ENCODE measurements at places on chromosomes 3 and 15.

DNA sequence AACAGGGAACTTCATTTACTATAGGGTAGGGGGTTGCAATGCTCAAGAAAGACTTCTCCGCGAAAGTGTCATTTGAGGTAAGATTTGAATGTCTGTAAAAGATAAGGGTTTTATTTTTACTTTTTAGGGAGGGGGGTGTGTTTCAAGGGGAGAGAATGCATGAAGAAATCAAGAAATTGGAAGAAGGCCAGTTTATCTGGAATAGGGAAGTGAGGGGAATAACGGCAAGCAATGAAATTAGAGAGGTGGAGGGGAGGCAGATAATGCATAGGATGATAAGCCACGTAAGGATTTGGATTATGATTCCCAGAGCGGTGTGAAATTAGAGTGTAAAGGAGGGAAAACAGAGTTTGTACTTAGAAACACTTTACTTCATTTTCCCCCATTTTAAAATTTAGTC lies 63.0 kb upstream of the MB21D2 start:
- no peak for DNase-seq

DNA sequence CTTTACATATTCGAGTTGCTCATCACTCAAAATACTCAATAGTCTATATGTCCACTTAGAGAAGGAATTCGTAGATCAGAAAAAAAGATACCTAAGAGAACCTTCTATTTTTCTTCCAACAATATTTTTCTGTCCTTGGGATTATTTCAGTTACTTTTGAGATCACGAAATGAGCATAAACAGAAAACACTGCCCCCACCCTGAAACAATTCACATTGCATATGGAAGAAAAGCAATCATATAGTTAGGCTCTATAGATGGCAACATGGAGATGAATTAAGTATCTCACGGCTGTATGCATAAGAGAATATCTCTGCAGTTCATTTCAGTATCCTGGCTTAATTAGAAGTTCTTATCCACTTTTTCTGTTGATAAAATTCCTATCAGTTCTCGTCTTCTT lies 391.1 kb downstream of the FGF12 start:
- DNase-seq, result no peak

- DNase-seq, result peak; percentile 47
Measured at GRCh38 chr3:152193673-152194267, 75.0 kb upstream of the MBNL1 start.

DNA sequence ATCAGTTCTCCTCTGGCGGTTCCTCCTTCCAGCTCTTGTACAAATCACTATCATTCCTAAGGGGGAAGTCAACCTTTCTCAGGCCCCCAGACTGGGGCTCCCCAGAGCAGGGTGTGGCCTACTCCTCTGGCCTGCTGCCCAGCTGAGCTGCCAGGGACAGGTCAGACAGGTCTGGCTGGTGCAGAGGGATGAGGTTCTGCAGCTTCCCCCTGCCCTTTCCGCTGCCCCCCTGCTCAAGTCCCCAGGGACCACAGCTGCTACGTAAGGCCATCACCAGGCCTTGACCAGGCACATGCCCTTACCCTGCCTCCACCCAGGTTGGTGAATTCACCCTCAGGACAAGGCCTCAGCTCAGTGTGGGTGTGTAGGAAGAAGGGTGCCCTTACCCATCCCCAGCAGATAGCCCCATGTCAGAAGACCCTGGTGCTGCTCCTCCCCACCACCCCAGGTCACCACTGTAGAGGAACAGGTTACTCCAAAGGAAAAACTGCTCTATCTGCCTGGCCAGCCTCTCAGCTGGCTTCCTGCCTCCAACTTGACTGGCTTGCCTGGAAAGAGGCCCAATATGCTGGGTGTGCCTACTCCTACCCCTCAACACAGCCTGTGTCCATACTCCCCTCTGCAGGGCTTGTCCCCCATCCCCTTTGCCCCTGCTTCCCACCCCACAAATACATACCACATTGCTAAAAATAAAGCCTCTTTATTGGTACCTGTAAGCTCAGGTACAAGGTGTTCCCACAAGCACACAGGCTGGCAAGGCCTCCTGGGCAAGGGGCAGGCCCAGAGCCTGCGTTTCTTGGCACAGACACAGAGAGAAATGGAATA lies 12.0 kb downstream of the CSRNP1 start:
- DNase-seq, result no peak

GRCh38 chr3:107269136-107269535 lies 108.1 kb upstream of the CCDC54 start:
- DNase-seq, result no peak

GRCh38 chr3:160400702-160401150 lies 1.3 kb downstream of the SMC4 start:
- DNase-seq, result peak; percentile 21

GRCh38 chr3:27756877-27757276 lies 34.8 kb upstream of the EOMES start:
- DNase-seq, result no peak
